ENCODE measurements at places on chromosomes 7 and 10.
A peak's percentile ranks its signal among the peaks of the same experiment; 100 is the strongest.

- no peak for DNase-seq
Observed at GRCh38 chr10:49351669-49352068, 44.2 kb downstream of the DRGX start.

DNA sequence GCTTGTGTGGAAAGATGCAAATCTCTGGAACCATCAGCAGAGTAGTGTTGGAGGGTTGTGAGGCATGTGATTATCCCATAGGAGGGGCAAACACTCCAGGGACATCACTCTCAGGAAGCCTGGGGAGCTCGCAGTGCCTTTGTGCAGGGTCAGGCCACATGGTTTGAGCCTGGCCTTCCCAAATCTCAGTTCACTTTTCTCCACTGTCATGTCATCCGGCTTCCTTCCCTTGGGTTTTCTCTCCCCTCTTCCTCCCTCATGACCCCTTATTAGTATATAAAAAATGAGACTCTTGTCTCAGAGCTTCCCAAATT is 20.4 kb downstream of the TSPAN14 start:
- DNase-seq = no peak

- no peak for DNase-seq
Observed at GRCh38 chr10:14700546-14700945, 74.2 kb downstream of the FAM107B start.

GRCh38 chr10:44925224-44925623 is 14.1 kb downstream of the TMEM72 start:
- peak; percentile 62 for DNase-seq

DNA sequence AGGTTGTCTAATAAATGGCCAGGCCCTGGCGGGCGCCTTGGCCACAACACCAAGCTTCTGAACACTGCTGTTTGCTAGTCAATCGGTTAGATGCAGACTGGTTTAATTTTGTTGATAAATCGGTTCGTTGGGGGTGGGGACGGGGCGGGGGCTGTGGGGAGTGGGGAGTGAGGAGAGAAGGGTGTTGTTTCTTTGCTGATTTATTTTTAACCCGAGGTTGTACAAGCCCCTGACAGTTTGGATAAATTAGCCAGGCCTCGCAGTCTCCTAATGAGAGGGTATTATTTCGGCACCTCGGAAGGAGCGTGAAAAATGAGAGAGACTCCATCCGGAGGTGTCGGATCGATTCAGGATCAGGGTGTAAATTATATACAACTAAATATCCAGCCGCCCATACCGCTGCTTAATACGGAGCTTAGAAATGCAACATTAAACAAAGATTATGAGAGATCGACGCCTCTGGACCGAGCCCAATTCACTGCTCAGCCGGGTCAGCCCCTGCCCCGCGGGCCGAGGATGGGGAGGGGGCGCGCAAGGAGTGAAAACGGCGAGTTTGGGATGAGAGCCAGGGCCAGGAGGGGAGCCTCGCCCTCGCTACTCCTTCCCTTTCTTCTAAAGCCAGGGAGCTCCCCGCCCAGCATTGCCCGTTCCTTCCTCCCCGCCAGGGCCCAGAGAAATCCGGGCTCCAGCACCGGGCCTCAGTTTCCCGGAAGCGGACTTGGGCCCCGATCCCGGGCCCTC is 8.0 kb downstream of the UNCX start:
- DNase-seq = no peak

- DNase-seq = no peak
Observed at GRCh38 chr10:73168465-73168803, 515 bp downstream of the FAM149B1 start.

DNA sequence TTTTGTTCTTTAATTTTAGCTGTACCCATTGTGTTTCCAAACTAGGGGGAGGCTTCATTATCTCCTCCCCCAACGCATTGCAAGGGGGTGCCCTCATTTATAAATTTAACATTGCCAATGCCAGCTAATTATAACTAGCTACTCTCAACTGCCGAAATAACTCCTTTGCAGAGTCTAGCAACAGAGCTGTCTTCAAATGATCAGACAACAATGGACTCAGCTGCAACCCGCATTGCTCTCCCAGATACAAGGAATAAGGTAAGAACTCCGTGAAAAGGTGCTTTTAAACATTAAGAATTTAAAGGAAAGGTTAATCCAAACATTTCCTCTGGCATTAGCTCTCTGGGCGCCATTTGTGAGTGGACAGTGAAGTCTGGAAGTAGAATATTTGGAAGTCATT is 116.2 kb downstream of the GFRA1 start:
- no peak for DNase-seq

- no peak for DNase-seq
Observed at GRCh38 chr7:41268878-41269277, 434.0 kb downstream of the INHBA start.

DNA sequence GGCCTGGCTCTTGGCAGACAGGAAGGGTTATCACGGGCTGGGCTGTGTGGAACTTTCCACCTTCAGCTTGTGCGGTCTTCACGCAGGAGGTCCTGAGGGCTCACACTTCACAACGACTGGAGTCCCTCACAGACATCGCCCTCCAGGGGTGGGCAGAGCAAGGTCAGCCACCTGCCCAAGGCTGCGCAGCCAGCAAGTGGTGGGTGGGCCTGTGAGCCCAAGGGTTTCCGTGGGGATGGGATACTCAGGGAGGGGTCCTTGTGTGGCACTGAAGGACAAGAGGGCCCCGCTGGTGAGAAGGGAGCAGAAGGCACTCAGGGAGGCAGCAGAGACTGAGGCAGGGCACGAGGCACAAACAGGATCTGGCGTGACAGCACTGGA is 22.0 kb downstream of the PDIA4 start:
- DNase-seq = no peak

GRCh38 chr10:26550774-26551526 is 112.8 kb downstream of the APBB1IP start:
- no peak for DNase-seq

GRCh38 chr10:58734116-58734515 is 221.4 kb downstream of the BICC1 start:
- no peak for DNase-seq

GRCh38 chr7:156456503-156457115 is 184.0 kb upstream of the RNF32 start:
- DNase-seq = no peak

- peak; percentile 27 for DNase-seq
Observed at GRCh38 chr10:5376450-5376849, 11.7 kb downstream of the UCN3 start.

DNA sequence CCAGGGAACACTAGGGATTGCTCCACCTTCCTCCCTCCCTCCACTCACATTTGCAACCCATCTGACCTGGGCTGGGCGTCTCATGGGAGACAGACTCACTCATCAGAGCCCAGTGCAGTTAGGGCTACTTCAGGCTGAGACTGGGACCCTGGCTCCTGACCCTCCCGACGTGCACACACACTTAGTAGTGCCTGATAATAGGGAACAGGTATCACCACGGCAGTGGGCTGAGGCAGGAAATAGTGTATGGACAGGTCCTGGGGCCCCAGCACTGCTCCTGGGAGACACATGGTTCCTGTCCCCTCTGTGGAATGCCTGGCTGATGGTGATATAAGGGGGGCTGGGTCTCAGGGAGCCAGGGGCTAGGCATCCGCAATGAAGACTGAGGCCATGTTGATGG is 14.3 kb downstream of the AQP1 start:
- DNase-seq = no peak

GRCh38 chr7:130322615-130323014 is 22.0 kb upstream of the CPA5 start:
- no peak for DNase-seq

- DNase-seq = no peak
Observed at GRCh38 chr10:99994801-99995200, 14.9 kb downstream of the DNMBP start.

DNA sequence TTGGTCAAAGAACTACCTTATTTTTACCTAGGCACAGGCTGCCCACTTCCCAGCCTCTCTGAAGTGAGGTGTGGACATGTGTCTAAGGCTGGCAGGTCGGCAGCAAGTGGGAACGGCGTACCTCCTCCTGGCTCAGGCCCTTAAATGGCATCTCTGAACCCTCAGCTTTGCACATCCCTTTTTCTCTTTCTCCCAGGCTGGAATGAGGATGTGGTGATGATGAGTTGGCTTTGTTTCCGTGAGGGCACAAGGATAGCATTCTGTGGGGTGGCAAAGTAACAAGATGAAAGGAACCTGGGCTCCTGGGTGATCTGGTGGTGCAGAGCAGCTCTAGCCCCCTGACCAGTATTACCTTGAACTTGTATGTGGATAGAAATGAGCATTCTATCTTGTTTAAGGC is 196.8 kb downstream of the REEP3 start:
- no peak for DNase-seq

- DNase-seq = no peak
Observed at GRCh38 chr7:116798232-116798631, 64.2 kb upstream of the CAPZA2 start.
